ENCODE measurements at places on chromosomes 2 and 18. TPM values are rescaled to one million over a fixed set of nuclear protein-coding genes. Genes with fewer than 3 reads are reported as not detected.

- DNase-seq = peak; percentile 62
These were observed 652 bp downstream of the PPM1B start for GRCh38 chr2:44169155-44169898.

GRCh38 chr2:212911011-212911410, 240.4 kb downstream of the IKZF2 start:
- DNase-seq = no peak

The LMAN1 gene
- 143 TPM for total RNA-seq

- DNase-seq = no peak
These were observed 247.3 kb downstream of the CNTNAP5 start for GRCh38 chr2:124272261-124272841.

DNA sequence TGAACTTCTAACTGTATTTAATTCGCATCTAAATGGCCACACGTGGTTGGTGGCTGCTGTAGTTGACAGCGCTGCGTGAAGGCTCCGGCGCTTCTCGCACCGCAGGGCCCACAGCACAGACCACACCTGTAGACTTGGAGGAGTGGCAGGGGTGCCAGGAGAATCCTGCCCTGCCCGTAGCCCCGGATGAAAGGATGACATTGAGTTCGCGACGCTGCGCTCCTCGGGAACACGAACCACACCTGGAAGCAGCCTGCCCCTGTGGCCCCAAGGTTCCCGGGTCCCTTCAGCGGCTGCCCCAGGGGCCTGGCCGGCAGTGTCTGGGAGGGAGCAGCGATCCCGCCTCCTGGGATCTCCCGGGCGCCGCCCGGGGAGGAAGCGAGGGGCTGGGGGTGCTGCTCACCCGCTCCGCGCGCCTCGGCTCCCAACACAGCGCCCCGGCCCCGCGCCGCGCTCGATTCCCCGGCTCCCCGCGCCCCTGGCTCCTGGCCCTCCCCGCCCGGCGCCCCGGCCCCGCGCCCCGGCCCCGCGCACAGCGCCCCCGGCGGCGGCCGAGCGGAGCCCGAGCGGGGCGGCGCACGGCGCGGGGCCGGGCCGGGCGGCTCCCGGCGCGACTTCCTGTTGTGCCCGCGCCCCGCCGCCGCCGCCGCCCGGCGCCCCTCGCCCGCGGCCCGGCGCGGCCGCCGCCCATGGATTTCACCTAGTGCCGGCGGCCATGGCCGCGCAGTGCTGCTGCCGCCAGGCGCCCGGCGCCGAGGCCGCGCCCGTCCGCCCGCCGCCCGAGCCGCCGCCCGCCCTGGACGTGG, at the start of gene RNPEPL1:
TSS of gene RNPEPL1 (plus strand) at position 613 of the 806 bp plus-strand sequence. CDS start at position 716, 103 bp downstream.
- peak; percentile 52 for DNase-seq

GRCh38 chr18:47893939-47894699, 36.3 kb downstream of the SMAD2 start:
- DNase-seq = peak; percentile 19

The NTSR2 gene
- not detected for total RNA-seq

The AGPS gene
- total RNA-seq = 96.8 TPM

DNA sequence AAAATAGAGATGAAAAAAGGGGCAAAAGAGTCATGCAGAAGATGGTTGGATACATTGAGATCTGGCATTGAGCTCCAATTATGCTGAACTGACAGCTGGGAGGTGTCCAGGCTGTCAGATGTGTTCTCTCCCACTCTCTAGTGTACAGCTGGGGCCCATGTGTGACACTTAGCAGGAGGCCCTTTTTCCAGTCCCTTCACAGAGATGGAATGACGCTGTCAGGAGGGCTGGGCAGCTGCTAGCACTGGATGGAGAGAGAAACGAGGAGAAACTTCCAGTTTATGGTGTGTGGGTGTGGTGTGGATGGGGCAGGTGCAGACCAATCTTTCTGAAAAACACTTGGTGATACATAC, 437.7 kb upstream of the HS6ST1 start:
- no peak for DNase-seq

The SULT1C4 gene
- 76.7 TPM for total RNA-seq

The MC4R gene
- total RNA-seq = not detected

GRCh38 chr2:33020883-33021282, 74.1 kb downstream of the LTBP1 start:
- no peak for DNase-seq

DNA sequence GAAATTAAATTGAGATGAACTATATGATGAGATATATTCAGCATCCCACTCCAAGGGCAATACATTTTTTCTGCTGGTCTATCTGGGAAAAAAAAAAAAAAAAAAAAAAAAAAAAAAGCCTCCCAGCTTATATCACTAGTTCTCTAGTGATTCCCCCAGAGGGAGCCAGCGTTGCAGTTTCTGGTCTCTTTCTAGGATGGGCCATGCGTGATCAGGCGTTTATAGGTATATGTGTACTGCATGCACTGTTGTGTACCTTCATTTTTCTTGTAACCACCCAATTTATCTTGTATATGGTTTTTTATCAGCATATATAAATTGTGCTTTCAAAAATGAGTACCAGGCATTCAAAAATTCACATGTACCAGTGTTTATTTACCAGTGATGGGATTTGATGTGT, 35.1 kb downstream of the DCDC2C start:
- peak; percentile 54 for DNase-seq

The RAX gene
- not detected for total RNA-seq

The SERPINB11 gene
- total RNA-seq = not detected

GRCh38 chr2:234690569-234691213, 193.8 kb upstream of the ARL4C start:
- DNase-seq = peak; percentile 91

- DNase-seq = peak; percentile 83
These were observed 2.9 kb upstream of the MRPL44 start for GRCh38 chr2:223954401-223954800.

The SERPINB10 gene
- total RNA-seq = not detected

- DNase-seq = no peak
These were observed 44.2 kb upstream of the HS6ST1 start for GRCh38 chr2:128362889-128363228.

The ALPI gene
- not detected for total RNA-seq

DNA sequence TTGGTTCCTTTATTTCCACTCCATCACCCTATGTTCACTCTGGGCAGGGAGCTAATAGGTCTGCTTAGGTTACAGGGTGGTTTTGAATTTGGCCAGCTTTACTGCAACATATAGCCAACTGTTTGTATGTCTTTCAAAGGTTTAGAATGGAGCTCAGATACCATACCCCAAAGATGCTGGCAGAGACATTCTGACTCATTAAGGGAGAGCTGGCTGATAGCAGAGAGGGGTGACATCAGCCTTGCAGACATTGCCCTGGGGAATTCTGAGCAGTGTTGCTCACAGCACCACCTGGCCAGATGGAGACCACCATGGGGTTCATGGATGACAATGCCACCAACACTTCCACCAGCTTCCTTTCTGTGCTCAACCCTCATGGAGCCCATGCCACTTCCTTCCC, 2.1 kb downstream of the PROKR1 start:
- no peak for DNase-seq

DNA sequence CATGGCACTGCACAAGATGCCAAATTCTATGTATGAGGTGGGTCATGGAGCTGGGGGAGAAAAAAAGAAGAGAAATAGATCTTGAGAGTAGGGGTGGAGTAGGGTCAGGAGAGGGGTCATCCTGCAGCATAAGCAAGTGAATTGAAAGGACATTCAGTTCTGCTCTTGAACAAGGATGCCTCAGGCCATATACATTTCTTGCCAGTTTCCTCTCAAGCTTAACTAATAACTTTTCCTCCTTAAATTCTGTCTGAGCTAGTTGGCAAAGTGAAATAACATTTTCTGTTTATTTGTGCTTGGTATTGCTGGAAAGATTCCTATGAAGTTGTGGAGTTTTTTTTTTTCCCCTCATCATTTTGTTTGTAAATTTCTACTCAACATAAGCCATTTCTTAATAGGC, 99.0 kb upstream of the LTBP1 start:
- DNase-seq = no peak

- no peak for DNase-seq
These were observed 499.8 kb downstream of the PID1 start for GRCh38 chr2:228771315-228771714.

GRCh38 chr2:186477790-186478189, 8.3 kb upstream of the ZC3H15 start:
- DNase-seq = no peak

DNA sequence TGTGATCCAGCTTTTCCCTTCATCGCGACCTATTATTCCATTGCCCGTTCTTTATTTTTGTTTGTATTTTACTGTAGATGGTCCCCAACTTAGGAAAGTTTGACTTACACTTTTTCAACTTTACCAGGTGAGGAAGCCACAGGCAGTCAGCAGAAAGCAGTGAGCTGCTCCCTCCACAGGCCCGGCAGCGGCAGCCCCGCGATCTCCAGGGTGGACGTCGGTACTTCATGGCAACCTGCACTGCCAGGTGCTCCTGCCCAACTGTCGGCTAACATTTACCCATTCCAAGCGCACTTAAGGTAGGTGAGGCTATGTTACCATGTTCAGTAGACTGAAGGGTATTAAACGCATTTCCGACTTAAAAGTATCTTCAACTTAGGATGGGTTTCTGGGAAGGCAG, 12.8 kb downstream of the ZNF516 start:
- DNase-seq = no peak

GRCh38 chr2:230924470-230925341, at the start of gene GPR55:
TSS of gene GPR55 (minus strand) at chr2:230925242. CDS start at chr2:230910962, 14,280 bp downstream.
- peak; percentile 6 for DNase-seq

The MYOM1 gene
- total RNA-seq = 2.2 TPM

- no peak for DNase-seq
These were observed 145.1 kb downstream of the KCNE4 start for GRCh38 chr2:223197046-223197445.

The CXCR2 gene
- total RNA-seq = not detected

The TPO gene
- total RNA-seq = not detected

DNA sequence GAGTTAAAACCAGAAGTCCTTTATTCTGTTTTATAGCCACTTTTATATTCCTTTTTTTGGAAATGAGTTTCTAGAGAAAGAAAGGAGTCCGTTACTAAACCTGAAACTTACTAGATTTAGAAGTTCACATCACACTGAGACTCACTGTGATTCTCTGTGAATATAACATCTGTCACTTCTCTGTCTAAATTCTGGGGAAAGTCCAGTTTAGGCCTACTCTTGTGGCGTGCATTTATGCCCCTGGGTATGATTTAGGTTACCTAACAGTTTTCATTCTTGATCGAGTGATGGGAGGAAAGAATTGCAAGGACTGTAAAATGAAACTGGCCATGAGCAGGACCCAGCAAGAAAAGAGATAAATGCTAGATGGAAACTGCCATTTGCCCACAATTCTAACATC, 449.6 kb downstream of the SPAG16 start:
- no peak for DNase-seq

- DNase-seq = peak; percentile 91
These were observed 10.6 kb upstream of the ITGB6 start for GRCh38 chr2:160210599-160211138.

DNA sequence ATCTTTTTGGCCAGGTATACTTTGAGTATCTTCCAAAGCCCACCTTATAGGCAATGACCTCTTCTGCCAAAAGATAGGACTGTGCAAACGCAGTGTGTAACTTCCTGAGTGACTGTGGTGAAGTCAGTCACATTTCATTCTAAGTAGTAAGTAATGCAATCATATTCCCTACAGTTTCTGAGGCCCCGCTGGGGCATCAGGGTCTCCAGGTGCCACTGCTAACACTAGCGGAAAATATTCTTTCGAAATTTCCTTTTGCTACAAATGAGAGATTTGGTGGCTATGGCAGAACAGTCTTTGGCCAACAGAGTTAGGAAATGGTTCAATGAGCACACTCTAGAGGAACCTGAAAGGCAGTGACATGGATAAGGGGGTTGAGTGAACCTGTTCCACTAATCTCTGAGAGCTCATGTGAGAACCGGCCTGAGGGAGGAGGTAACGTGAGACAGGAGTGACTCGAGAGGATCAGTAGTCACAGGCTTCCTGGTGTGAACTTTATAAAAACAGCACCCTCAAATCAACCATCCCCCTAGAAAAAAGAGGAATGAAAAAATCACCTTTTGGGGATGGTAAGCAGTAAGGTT, 102.6 kb upstream of the LPIN2 start:
- no peak for DNase-seq

DNA sequence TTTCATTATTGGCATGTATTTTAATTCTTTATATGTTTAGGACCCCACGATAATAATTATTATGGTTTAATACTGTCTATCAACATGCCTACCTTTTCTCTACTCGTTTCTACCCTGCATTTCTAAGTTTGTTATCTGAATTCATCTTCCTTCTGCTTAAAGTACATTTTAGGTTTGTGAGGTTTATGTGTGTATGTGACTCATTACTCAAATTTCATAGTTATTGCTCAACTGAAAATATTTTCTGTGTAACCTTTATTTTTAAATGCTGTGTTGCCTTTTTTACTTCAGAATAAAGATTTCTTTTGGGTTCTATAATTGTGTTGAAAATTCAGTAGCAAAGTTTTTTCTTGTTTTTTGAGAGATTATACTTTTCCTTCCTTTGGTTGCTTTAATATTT, 933.9 kb upstream of the LRRTM1 start:
- no peak for DNase-seq

The AOX1 gene
- 2.4 TPM for total RNA-seq

The PDE11A gene
- total RNA-seq = 0.09 TPM

The BAZ2B gene
- total RNA-seq = 133 TPM

- no peak for DNase-seq
These were observed 23.9 kb downstream of the RBMS1 start for GRCh38 chr2:160469621-160470204.

DNA sequence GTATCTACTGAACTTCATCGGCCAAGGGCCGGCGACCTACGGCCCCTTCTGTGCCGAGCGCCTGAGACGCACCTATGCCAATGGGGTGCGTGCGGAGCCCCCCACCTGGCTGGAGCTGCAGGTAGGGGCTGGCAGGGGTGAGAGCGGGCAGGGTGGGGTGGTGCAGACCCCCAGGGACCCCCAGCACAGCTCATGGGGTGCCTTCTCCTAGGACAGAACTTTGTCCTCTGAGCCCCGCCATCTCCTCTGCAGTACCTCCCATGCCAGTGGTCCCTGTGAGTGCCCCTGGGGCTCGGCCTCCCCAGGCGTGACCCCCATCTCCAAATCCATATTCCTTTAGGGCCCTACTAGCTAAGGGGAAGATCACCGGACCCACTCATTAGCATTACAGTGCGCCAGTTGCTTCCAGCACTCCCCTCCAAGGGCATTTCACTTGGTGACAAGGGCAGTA, 23.9 kb upstream of the GPR17 start:
- no peak for DNase-seq

GRCh38 chr18:13577091-13577697, 149.2 kb downstream of the FAM210A start:
- DNase-seq = no peak

GRCh38 chr2:231297108-231297908, 98.2 kb upstream of the B3GNT7 start:
- DNase-seq = peak; percentile 79

DNA sequence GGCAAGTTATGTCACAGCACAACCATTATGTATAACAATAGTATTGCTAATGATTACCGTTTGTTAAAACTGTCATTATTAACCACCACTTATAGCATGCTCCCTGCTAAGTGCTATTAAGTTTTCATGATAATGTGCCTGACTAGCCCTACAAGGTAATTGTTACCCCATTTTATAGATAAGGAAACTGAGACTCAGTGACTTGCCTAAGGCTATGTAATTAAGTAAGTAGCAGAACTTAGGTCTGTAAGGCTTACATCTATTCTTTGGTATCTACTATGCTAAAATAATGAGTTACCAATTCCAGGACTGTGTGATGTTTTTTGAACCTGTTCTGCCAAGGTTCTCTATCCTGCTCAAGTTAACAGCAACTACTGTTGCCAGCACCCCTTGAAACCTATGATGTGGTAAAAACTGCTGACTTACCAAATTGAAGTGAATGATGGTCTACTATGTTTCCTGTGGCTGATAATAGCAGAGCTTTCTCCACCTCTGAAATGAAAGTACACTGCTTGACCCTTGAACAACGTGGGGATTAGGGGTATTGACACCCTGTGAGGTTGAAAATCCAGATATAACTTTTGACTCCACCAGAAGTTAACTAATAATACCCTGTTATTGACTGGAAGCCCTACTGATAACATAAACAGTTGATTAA, 18.2 kb downstream of the ACVR2A start:
- no peak for DNase-seq
